Fibroblast of skin of right quadriceps (primary cell): ENCODE measurements at places on chromosomes 5 and 9.

- DNase-seq = peak; percentile 45
Measured at GRCh38 chr5:156815988-156816599, 34.0 kb upstream of the PPP1R2B start.

- no peak for DNase-seq
Measured at GRCh38 chr9:38687389-38687842, 32.5 kb downstream of the FAM240B start.

- DNase-seq = peak; percentile 69
Measured at GRCh38 chr5:43631182-43631910, 28.4 kb downstream of the NNT start.

- no peak for DNase-seq
Measured at GRCh38 chr9:126454795-126455194, 128.2 kb downstream of the MVB12B start.

DNA sequence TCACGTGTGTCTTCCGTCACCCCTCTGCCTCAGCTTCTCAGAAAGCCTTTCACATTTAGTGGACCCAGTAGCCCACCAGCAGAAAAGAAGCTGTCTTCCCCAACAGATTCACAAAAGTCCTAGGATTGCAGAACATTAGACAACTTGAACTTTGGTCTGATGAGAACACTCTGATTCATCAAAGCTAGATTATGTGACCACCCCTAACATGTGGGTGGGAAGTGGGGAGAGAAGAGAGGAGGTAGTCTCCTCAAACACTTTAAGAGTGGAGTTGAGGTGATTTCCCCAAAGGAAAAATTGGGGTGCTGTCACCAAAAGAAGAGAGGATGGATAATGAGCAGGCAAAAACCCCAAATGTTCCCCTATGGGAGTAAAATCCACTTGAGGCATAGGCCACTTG, 41.4 kb upstream of the SMIM23 start:
- DNase-seq = no peak

GRCh38 chr9:130607640-130608420, 28.5 kb downstream of the FUBP3 start:
- DNase-seq = peak; percentile 43

DNA sequence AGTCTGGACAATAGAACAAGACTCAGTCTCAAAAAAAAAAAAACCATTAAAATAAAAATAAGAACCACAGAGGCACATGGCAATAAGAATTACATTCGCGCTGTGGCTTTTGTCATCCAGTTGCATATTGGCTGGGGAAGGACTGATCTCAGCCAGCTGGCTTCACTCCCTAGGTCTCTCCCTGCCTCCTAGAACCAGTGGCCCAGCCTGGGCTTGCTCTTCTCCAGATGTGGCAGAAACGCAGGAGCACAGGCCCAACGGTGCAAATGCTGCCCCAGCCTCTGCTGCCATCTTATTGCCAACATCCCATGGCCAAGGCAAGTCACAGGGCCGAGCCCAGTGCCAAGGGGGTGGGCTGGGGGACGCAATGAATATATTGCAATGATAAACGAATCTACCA, 37.0 kb downstream of the NKX2-5 start:
- DNase-seq = no peak

DNA sequence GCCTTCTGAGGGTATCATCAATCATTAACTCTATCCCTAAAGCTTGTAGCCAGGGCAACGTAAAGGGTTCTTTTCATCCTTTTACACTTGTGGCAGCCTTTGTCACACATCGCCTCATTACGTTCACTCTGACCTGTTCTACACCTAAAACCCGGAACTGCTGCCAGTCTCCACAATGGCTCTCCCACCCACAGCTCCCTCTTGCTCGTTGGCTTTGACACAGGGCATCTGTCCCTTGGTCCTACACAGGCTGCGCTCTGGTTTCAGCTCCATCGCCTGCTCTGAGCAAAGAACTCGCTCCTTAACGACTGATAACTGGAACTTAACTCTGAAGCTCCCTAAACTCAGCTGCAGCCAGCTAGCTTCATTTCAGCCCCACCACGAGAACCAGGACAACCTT, 112.8 kb upstream of the CTNND2 start:
- DNase-seq = no peak

GRCh38 chr5:172713113-172713808, 57.7 kb downstream of the DUSP1 start:
- DNase-seq = peak; percentile 20

- peak; percentile 52 for DNase-seq
Measured at GRCh38 chr9:95726756-95727155, 148.7 kb upstream of the ERCC6L2 start.

DNA sequence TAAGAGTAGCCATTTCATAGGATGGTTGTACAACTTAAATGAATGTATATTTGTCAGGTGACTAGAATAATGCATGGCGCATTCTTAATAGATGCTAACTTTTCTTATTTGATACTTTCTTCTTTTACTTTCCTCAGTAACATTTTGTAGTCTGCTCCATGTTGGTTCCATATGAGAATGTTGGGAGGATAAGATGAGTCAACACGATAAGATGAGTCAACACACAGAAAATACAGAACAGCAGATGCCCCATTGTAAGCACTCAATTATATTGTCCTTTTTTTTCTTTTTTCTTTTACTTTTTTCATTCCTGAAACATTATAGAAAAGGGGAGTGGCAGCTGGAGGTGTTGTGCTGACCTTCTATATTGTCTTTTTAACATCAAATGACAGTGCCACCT, 92.3 kb upstream of the SPATA31C2 start:
- DNase-seq = no peak

DNA sequence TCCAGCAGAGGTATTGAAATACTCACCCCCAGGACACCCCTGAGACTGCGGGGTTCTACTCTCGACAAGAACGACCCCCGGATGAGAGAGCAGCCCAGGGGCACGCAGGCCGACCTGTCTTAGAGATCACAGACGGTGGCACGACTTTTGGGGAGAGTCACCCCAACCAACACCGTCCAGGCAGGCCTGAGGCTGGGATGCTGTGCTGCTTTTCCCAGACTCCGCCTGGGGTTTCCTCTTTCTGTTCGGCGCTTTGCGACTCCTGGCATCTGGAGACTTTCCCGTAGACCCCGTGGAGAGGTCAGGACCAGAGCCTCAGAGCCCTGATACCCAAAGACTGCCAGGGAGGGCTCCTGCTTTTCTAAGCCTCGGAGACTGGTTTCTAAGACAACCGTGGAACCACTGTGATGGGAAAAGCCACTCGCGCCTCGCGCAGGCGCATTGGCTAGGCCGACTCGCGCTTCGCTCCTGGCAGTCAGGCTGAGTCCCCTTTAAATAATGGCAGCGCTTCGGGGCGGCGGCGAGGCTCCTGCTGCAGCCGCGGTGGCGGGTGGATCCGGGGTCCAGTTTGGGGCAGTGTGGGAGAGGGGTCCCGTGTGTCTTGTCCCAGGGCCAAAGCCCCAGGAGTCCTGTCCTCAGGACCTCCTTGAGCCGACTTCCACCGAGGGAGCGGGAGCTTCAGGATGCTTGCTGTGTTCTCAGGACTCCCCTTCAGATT, 484.0 kb downstream of the SPATA31A7 start:
- DNase-seq = no peak

- peak; percentile 25 for DNase-seq
Measured at GRCh38 chr9:10876333-10876732, 263.5 kb upstream of the PTPRD start.

GRCh38 chr5:38319491-38319890, 61.1 kb downstream of the EGFLAM start:
- DNase-seq = no peak

GRCh38 chr5:140224658-140225057, 49.7 kb downstream of the CYSTM1 start:
- DNase-seq = no peak

GRCh38 chr9:75176037-75176436, 87.7 kb downstream of the OSTF1 start:
- DNase-seq = no peak

GRCh38 chr5:54764102-54765090, 221.0 kb downstream of the ESM1 start:
- peak; percentile 56 for DNase-seq
